ENCODE measurements at places on chromosomes 3 and 15.
A peak's percentile ranks its signal among the peaks of the same experiment; 100 is the strongest.

GRCh38 chr15:91780387-91780786, 73.1 kb upstream of the SLCO3A1 start:
- peak; percentile 6 for DNase-seq

DNA sequence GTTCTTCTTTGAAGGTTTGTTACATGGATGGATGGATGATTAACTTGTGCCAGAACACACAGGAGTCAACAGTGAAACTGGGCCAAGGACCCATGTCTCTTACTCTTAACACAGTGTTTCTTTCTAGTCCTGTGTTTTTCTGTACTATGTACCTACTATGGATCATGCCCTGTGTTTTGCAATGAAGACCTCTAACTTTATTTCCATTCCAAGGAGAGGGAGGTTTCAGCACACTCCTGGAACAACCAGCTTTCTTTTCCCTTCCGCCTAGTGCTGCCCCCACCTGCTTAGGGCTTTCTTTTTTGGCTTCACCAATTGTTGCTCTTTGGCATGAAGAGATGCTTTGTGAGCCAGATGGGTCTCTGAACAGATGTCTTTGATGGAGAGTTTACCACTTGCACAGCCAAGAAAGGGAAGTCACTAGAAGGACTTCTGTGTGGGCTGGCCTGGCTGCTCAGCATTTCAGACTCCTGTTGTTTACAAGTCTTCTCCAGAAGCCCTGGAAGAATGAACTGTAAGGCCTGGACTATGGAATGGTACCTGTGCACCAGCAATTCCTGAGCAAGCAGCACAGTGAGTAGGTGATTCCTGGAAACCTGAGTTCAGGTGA, 44.5 kb downstream of the SNAPC5 start:
- DNase-seq = no peak

GRCh38 chr15:51332206-51333147, 5.9 kb downstream of the CYP19A1 start:
- DNase-seq = no peak

- DNase-seq = no peak
Measured at GRCh38 chr3:193096076-193096475, 144.9 kb upstream of the PLAAT1 start.

GRCh38 chr3:102715030-102715697, 280.3 kb downstream of the ZPLD1 start:
- no peak for DNase-seq

GRCh38 chr3:155110996-155111901, 31.1 kb downstream of the MME start:
- no peak for DNase-seq

- no peak for DNase-seq
Measured at GRCh38 chr3:124920718-124921117, 13.8 kb downstream of the MUC13 start.

DNA sequence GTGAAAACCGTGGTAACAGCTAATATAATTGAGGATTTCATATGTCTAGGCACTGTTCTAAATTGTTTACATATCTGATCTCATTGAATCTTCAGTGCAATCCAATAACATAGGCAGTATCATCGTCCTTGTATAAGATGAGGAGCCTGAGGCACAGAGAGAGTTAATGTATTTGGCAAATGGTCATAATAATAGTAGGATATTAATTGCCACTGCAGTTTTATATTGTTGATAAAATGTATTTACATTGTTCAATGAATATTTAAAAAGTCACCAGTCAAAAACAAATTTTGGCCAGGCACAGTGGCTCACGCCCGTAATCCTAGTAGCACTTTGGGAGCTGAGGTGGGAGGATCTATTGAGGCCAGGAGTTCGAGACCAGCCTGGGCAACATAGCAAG, 88.5 kb downstream of the EEFSEC start:
- DNase-seq = no peak

GRCh38 chr3:149245738-149246451, 24.3 kb upstream of the CP start:
- DNase-seq = no peak

- DNase-seq = no peak
Measured at GRCh38 chr3:188906236-188906635, 265.5 kb upstream of the TPRG1 start.

DNA sequence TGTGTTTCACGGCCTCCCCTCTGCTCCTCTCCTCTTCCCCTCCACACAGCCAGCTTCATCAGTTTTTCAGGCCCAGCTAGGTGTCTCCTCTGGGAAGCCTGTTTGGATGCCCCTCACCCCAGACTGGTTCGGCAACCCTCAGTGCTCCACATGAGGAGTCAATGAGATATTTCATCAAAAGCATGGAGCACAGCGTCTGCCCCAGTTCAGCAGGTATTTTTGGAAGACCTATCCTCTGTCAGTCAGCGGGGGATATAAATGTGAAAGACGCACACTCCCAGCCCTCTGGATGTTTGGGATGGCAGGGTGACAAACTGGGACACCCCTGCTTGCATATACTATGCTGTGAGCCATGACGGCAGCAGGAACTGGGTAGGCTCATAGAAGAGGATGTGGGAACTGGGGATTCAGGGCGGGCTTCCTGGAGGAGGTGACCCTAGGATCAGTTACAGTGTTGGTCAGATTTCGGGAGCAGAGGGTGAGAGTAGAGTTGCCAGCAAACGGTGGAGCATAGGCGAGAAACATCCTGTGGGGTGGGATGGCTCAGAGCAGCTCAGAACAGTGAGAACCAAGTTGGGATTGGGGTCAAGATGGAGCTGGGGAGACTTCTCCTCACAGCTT, 42.9 kb downstream of the PXYLP1 start:
- DNase-seq = no peak

- no peak for DNase-seq
Measured at GRCh38 chr3:12869035-12869621, 27.8 kb upstream of the RPL32 start.

DNA sequence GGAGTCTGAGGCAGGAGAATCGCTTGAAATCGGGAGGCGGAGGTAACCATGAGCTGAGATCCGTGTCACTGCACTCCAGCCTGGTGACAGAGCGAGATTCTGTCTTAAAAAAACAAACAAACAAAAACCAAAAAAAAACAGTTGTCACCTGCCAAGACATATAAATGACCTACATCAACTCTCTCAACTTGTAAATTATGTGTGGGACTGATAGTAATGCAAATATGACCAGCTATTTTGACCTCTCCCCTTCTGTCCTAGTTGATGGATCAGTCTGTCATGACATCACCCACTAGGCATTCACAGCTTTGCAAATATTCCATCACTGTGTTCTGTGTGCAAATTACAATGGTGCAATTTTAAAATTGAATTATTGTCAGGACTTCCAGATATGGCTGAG, 175.4 kb downstream of the EBLN2 start:
- no peak for DNase-seq

DNA sequence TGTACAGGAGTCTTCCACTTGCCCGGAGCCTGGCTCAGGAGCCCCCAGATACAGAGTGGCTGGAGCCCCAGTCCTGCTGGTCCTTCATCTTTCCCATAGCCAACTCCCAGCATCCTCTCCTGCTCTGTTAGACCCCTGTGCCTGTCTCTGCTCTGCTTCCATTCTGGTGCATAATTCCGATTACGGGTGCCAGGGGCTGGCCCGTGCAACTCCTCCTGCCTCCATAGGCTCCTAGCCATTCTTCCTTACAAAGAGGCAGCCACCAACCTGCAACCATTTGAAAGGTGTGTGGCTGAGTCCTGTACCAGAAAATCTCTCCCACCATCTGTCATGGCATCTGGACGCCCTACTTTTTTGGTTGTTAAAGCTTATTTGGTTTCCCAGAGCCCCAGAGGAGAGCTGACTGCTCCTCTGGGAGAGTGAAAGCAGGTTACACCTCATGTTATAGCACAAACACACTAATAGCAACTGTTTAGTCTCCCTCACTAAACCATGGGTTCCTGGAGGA, 5.2 kb upstream of the RAD18 start:
- DNase-seq = no peak

DNA sequence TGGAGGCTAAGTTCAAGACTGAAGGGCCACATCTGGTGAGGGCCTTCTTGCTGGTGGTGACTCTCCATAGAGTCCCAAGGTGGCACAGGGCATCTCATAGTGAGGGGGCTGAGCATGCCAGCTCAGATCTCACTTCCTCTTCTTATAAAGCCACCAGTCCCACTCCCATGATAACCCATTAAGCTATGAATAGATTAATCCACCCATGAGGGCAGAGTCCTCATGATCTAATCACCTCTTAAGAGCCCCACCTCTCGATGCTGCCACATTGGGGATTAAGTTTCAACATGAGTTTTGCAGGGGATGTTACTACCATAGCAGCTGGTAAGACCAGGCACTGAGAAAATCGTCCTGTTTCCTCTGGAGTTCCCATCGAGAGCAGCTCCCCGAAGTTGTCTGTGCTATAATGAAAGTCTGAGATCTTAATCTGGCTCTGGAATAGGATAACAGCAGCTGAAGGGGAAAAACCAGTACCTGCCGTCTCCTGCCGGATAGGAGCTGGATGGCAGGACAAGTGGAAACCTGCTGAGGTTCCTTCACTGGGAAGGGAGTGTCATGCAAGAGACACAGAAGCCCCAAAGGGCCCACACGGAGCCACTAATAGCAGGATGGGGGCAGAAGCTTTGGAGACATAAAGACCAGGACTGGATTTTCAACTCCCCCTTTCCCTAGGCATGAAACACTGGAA, 79.5 kb upstream of the EPHB3 start:
- DNase-seq = peak; percentile 43

DNA sequence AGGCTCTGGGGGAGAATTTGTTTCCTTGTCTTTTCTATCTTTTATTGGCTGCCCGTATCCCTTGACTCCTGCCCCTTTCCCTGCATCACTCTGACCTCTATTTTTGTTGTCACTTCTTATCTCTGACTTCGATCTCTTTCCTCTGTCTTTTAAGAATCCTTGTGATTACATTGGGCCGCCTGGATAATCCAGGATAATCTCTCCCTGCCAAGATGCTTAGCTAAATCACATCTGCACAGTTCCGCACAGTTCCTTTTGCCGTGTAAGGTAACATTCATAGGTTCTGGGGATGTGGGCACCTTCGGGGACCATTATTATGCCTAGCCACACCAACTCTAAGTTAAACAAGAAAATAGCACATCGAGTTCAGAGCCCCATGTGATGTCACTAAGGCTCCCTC, 103.0 kb upstream of the DPPA4 start:
- DNase-seq = no peak

DNA sequence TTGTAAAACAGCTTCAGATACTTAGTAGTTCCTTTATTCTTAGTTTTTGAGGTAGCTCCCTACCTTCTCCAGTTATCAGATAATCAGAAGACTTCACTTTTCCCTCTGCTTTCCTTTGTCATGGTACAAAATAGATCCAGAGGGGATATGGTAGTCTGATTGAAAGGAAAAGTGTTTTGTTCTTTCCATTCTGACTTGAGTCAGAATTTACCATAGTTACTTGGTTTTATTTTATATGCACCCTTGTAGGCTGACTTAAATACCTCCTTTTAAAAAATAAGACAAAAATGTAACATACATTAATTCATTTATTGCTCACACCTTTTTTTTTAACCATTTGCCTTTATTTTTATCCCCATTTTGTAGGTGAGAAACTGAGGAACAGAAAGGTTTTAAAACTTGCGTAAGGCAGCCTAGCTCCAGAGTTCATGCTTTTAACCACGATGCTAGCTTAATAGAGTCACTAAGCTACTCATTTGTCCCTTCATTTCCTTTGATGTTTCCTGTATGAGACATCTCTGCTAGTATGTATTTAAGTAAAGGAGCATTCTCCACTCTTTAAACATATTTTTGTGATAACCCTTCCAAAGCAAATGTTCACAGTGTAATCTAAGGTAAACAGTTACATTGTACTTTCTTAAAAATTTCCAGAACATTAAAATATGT, 187.5 kb downstream of the KLHL25 start:
- no peak for DNase-seq

DNA sequence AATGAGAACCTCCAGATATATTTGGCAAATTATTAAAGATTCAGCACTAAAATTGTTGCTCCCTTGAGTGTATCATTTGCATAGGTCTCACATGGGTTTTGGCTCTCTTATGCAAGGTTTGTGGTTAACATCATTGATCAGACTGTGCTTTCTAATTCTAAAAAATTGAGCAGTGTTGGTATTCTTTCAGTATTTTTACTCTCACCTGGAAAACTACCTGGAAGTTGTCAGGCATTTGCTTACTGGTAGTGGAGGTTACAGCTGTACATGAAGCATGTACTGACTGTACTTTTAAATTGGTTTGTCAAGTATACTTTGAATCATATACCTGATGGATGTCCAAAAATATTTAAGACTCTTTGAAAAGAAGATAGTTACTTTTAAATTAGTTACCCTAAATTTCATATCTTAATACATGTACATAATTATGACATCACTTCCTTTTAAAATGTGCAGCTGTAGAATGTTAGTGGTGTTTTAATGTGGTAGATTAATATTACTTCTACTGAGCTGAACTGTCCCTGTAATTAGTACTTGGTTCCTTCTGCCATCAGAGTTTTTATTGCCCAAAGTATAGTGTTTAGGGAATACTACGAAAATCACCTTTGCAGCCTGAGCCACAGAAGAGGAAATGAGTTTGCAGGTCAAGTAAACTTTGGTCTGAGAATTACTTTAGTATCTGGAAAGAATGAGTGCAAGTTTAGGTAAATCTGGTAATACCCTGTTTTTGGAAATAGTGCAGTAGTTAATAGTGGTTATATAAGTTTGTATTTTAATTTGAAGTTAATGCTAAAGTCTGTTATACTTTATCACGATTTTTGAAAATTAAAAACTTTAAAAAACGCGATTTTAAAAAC, 2.8 kb downstream of the CHD2 start:
- peak; percentile 55 for DNase-seq

DNA sequence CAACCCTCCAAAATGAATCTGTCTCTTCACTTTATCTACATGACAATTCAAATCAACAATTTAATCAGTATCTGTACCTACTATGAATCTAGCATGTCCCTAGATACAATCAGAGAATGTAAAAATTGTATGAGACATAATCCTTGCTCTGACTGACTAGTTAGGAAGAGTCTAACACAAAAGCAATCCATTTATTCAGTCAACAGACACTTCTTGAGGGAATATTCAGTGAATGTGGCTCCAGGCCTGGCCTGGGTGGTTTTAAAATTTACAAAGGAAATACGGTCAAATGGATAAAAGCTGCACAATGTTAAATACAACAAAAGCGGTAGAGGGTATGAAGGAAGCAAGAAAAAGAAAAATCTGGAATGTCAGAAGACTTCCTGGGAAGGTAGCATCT, 45.2 kb downstream of the GSK3B start:
- DNase-seq = no peak

GRCh38 chr3:39186692-39187151, 5.7 kb downstream of the XIRP1 start:
- DNase-seq = no peak

DNA sequence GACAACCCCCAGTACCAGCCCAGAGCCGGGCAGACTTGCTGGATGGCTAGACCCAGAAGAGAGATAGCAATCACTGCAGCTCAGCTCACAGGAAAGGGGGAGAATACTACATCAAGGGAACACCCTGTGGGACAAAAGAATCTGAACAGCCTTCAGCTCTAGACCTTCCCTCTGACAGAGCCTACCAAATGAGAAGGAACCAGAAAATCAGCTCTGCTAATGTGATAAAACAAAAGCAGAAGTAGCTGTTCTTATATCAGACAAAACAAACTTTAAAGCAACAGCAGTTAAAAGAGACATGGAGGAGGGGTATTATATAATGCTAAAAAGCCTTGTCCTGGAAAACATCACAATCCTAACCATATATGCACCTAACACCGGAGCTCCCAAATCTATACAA, 283.3 kb downstream of the KLF13 start:
- DNase-seq = no peak
